CD8-positive, alpha-beta memory T cell (primary cell): ENCODE measurements at places on chromosomes 5 and 9. TPM values are rescaled to one million over a fixed set of nuclear protein-coding genes. Genes with fewer than 3 reads are reported as not detected.

GRCh38 chr5:131297886-131298285, 34.0 kb downstream of the CDC42SE2 start:
- H3K36me3 ChIP-seq = no peaks in the 10 kb centered on the region
- H3K4me3 ChIP-seq = no peak overlapping the region
- DNase-seq = no peak
- no peaks in the 10 kb centered on the region for H3K27me3 ChIP-seq
- H3K27ac ChIP-seq = no peak overlapping the region
- peaks cover 81% of the 10 kb centered on the region for H3K4me1 ChIP-seq

DNA sequence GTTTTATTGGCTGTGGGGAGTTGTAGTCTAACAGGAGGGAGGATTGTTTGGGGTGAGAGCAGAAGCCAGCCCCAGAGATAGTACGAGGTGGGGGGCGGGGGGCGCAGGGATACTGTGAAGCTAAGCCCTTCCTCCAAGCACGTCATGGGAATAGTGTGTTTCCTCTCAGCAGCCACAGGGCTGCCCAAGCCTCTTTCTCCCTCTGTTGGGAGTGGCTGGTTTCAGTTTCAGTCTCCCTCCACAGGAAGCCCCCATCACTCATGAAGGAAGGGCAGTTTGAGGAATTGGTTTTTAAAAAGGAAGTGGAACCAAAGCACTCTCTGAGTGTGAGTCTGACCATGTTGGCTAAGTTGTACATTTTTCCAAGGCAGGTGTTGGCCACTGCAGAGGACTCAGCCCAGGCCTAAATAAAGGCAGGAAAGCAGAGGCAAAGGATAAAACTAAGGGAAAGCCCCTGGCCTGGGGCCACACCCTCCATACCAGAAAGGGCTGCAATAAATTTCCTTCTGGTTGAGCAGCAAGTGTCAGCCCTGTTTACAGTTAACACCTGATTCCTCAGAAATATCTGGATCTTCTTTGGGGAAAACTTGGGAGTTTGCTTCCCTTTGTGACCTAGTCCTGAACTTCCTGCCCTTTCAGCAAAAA, 3.2 kb downstream of the RAB24 start:
- H3K4me3 ChIP-seq = peak overlapping the region; percentile 30
- no peaks in the 10 kb centered on the region for H3K27me3 ChIP-seq
- H3K27ac ChIP-seq = peak overlapping the region; percentile 46

GRCh38 chr9:16879416-16879815, 8.9 kb upstream of the BNC2 start:
- H3K36me3 ChIP-seq = no peaks in the 10 kb centered on the region
- H3K27ac ChIP-seq = no peak overlapping the region
- no peak overlapping the region for H3K4me3 ChIP-seq
- DNase-seq = no peak

DNA sequence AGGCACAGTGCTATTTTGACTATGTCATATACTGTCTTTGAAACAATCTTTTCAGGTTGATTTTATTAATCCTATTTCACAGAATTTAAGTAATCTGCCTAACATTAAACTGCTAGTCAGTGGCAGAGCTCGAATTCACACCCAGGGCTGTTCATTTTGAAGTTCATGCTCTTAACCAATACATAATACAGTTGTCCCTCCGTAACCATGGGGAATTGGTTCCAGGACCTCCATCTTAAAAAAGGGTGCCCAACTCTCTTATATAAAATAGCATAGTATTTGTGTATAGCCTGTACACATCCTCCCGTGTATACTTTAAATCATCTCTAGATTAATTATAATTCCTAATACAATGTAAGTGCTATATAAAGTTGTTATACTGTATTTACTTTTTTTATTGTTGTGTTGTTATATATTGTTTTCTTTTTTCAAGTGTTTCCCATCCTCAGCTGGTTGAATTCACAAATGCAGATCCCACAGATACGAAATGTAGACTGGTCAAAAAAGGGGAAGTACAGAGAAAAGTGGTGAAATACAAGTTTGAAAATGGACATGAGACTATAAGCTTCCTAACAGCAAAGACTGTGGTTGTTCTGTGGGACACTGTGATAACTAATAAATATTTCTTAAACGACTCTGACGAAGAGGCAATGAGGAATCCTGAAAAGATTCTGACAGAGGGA, 18.3 kb downstream of the RFX3 start:
- H3K27me3 ChIP-seq = no peaks in the 10 kb centered on the region
- H3K4me1 ChIP-seq = peaks cover 15% of the 10 kb centered on the region
- H3K27ac ChIP-seq = peak overlapping the region; percentile 53
- no peak overlapping the region for H3K4me3 ChIP-seq
- DNase-seq = no peak

DNA sequence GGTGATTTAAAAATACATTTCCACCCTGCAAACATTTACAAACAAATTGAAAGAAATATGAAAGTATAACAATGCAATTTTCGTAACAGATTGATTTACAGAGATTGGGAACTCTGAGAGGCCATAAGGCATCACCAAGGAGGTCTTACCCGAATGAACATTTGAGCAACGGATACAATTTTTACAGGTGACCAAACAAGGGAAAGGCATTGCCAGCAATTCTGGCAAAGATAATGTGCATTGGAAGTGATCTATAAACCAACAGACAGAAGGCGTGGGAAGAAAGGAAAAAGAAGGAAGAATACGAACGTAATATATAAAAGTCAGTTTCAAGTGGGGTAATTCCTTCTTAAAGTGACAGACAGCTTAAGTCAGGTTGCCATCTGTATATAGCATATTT, 295.9 kb downstream of the CDH12 start:
- DNase-seq = no peak
- H3K4me3 ChIP-seq = no peak overlapping the region
- H3K27ac ChIP-seq = no peak overlapping the region
- no peaks in the 10 kb centered on the region for H3K4me1 ChIP-seq
- H3K36me3 ChIP-seq = no peaks in the 10 kb centered on the region

DNA sequence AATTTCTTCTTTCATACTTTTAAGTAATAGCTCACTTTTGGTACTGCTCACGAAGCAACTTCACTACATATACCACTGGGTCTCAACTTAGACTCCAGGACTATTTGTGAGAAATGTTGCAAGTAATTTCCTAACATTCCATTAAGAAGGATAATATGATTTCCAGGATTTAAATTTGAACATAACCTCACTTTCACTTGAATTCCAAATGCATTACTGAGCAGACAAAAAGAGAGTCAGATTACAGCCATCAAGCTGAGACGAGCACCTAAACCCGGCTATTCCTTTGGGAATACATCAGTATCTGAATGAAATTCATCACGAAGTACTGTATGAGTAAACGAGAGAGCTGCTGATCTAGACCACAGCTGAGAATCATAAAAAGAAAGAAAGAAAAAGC, 47.3 kb downstream of the LIFR start:
- no peak for DNase-seq
- H3K27me3 ChIP-seq = no peaks in the 10 kb centered on the region
- H3K4me1 ChIP-seq = no peaks in the 10 kb centered on the region

- no peak overlapping the region for H3K4me3 ChIP-seq
- H3K36me3 ChIP-seq = no peaks in the 10 kb centered on the region
- H3K4me1 ChIP-seq = no peaks in the 10 kb centered on the region
- DNase-seq = no peak
- H3K27me3 ChIP-seq = no peaks in the 10 kb centered on the region
Measured at GRCh38 chr5:142836048-142836447, 65.9 kb downstream of the ARHGAP26 start.

GRCh38 chr5:160173-160510, 31.2 kb upstream of the LRRC14B start:
- no peaks in the 10 kb centered on the region for H3K27me3 ChIP-seq
- H3K4me3 ChIP-seq = no peak overlapping the region
- H3K4me1 ChIP-seq = no peaks in the 10 kb centered on the region
- no peak overlapping the region for H3K27ac ChIP-seq

The PCDHA9 gene
- total RNA-seq = not detected

The SPINK6 gene
- total RNA-seq = not detected
